Stimulated activated CD4-positive, alpha-beta T cell treated with anti-CD3 and anti-CD28 coated beads, Interleukin-2, amount 100 ng/mL, for 24 hours (primary cell): ENCODE measurements at places on chromosomes 3 and 15.

GRCh38 chr15:82918607-82919230, 33.8 kb downstream of the HOMER2 start:
- no peak for DNase-seq

DNA sequence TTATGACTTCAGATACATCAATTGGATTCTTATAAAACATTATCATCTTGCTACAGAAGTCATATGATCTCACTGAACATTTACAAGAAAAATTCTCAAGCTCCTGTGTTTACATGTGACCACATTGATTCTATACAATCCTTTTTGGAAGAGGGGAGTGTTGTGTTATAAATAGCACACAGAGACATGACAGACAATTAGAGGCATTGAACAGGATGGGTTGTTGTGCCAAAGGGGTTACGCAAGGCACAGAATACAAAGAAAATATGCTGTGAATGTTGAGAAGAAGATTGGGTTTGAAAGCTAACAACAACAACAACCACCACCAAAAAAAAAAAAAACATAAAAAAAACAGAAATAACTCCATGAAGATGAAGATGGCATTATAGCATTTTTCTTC, 32.5 kb upstream of the TBL1XR1 start:
- DNase-seq, result no peak

GRCh38 chr15:89495638-89496145, 691 bp downstream of the RHCG start:
- DNase-seq, result no peak

- no peak for DNase-seq
Observed at GRCh38 chr3:188779281-188779980, 392.3 kb upstream of the TPRG1 start.

DNA sequence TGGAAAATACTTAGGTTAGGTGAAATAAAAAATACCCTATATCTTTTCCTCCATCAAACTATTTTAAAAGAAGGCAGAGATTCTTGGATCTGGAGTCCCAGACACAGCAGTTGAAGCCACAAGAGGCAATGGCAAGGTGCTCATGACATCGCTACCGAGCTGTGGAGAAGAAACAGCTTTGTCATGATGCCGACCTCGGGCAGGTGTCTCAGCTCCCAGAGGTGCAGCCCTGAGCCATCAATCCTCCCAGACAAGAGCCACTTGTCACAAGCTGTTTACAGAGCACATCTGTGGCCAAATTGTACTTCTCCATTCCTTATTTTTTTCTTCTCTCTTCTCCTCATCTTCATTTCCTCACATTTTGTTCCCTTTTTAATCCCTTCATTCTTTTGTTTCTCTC, 50.8 kb downstream of the GPR176 start:
- DNase-seq, result no peak

GRCh38 chr3:148790370-148790769, 37.2 kb upstream of the CPB1 start:
- DNase-seq, result no peak

DNA sequence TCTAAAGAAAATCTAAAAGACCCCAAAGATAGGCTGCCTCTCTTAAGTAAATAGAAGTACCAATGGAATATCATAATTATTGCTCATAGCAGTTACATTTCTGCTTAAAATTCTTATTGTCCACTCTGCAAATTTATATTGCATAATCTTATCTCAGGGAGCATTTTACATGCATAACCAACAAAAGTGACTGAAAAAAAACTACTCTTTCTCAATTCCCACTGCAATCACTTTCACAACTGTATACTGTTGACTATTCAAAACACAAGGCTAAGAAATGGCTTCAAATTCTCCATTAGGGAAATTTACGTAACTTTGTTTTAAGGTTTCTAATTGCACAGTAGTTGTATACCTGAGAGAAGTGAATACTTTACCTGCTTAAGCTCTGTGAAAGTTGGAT, 56.3 kb downstream of the HMG20A start:
- no peak for DNase-seq

DNA sequence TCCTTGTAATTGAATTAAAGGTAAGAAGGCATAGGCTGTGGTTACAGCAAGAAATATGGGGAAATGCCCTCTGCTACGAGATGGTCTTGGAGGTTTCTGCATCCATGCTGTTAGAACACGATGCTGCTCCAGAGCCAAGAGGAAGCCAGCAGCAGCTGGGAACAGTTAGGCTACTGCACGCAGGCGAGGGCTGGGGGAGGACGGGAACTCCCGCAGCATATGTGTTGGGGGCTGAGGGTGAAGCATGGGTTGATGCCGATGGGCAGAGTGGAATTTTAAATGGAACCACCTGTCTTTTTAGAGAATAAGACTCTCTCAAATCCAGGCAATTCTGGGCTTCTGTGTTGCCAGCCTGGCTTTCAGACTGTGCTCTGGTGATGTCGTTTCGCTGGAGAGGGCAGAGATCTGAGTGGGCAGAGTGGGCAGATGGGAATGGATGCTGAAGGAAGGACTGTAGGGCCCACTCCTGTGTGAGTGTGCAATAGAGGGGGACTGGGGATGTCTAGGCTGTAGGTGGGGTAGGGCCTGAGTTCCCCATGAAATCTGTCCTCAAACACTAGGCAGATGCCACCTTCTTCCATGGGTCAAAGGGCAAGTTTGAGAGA, 417.0 kb upstream of the TPM1 start:
- no peak for DNase-seq

DNA sequence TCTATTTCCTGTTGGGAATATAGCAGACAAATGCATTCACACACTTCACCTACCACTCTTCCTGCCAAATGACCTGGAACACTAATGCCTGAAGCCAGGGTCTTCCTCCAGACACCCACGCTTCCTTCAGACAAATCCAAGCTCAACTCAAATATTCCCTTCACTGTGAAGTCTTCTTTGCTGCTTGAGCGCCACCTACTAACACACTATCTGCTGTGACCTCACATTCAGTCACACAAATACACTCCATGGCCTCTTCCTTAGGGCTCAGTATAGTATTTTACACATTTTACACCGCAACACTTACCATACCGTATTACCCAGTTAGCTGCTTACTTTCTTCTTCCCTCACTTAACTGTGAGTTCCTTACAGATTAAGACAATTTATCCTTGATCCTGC, 149.4 kb downstream of the SHOX2 start:
- no peak for DNase-seq

DNA sequence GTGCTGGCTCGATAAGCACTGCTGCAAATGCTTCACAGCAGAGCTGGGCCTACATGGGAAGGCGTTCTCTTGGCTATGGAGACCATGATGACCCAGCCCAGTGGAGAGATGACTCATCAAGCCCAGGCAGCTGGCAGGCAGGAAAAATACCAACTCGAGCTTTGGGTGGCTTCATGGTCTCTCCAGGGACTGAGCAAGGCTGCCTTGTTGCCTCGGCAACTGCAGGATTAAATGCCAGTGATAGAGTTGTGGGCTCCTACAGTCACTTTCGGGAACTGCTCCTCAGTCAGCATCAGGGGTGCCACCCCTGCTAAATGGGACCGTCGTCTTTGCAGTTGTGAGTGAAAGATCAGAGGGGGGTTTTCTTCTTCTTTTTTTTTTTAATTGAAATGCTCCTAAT, 54.6 kb upstream of the MYZAP start:
- DNase-seq, result no peak

DNA sequence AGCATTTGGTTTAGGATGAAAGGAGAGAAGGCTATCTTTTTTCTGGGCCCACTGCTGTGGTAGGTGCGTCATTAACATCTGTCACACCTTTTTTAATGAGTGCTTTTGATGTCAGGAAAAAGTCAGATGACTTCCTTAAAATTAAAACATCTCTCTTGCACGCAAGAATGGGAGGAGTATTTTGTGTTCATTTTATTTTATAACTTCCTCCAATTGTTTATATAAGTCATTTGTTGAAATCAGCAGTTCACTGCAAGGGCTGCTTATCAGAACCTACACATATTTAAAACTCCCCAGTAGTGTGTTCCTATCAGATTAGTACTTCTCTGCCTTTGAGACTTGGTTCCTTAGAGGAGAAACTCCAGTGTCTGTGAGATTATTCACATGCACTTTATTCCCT, 143.8 kb downstream of the NEO1 start:
- no peak for DNase-seq

DNA sequence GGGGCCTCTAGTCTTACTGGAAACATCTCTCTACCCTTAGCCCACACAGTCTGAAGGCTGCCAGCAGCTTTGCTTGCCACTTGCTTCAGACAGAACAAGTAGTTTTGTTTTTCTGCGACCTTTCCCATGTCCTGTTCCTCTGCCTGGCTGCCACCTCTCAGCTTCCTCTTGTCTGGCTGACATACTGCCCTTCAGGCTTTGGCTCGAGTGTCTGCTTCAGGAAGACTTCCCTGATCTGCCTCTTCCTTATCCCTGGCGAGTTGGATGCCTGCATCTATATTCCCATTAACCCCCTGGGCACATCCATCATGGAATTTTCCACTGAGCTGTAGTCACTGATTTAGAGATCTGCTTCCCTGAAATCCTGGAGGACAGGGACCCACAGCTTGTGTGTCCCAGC, 25.1 kb upstream of the CPNE9 start:
- no peak for DNase-seq

DNA sequence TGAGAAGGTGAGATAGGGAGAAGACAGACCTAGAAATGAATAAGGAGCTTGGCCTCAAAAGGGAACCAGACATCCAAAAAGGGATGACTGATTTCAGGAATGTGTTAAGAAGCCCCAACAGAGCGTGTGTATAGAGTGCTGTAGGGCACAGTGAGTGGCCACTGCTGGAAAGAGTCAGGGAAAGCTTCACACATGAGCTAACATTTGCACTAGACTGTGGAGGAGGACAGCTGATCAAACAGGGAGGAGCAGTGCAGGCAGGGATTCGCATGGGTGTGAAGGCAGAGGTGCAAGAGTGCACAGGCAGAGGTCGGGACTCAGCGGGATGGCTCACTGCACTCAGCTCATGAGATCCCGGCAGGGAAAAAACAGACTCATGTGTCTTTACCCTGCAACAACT, 61.8 kb downstream of the NPTN start:
- DNase-seq, result no peak

DNA sequence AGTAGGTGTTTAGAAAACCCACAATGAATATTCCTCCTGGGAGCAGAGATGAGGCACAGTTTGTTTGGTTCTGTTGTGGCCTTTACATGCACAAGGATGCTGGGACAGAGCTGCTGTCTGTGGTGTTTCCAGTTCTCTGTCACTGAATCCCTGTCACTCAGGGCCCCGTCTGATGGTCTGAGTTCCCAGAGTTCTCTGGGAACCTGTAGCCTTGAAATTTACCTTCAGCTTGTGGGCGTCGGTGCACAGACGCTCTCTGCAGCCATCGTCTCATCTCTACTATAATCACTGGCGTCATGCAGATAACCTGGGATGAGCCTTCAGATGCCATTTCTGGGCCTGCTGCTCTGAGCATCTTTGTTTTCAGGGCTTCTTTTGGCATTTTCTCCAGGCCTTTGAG, 81.9 kb downstream of the LRRK1 start:
- DNase-seq, result peak; percentile 4

- DNase-seq, result no peak
Observed at GRCh38 chr3:24725514-24726255, 231.0 kb upstream of the THRB start.

GRCh38 chr15:28114721-28115622, 15.9 kb upstream of the OCA2 start:
- no peak for DNase-seq

DNA sequence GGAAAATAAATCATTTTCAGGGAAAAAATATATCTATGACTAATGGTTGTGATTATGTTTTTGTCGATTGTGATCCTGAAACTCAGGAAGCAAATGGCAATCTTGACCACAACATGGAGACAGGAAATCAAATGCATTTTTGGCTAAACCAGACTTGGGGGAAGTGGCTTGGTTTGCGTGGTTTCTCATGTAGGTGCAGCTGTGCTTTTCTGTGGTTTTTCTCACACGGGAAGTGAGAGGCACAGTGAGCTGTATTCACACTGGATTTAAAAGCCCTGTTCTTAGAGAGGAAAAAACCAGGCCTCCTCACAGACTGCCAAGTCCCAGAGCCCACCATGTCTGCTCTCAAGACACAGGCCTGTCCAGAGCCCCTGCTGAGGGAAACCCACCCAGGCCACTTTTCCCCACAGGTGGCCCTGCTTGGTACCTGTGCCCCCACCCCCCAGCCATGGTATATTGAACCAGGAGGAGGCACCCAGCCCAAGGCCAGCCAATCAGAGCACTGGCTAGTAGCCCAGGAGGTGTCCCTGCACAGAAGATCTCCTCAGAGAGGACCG, 46.1 kb downstream of the BTD start:
- DNase-seq, result peak; percentile 47

- DNase-seq, result no peak
Observed at GRCh38 chr3:112623213-112623612, 17.7 kb downstream of the CCDC80 start.

DNA sequence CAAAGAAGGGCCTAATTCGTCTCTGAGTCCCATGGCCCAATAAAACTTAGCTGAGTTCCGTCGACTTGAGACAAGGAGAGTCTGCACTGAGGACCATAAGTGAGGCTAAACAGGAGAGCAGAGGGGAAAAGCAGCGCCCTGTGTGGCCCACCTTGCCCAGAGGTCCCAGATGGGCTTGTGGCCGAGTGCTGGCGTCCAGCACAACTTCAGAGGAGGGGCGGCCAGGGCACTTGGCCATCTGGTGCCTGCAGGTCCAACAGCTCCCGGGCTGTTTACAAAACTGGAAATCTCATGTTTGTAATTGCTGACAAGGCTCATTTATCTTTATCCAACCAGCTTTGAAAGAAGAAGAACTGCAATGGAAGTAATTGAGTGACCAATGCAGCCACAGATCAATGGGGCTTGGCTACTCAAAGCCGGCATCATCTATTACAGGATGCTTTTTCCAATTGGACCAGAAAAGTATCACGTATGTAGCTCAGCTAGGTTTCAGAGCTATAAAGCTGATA, 306.3 kb downstream of the OCA2 start:
- no peak for DNase-seq

GRCh38 chr3:53577506-53577905, 83.1 kb downstream of the CACNA1D start:
- DNase-seq, result no peak

GRCh38 chr3:156693166-156693565, 18.8 kb downstream of the TIPARP start:
- no peak for DNase-seq

GRCh38 chr3:127260826-127261555, 26.9 kb downstream of the PRR20G start:
- DNase-seq, result no peak

- no peak for DNase-seq
Observed at GRCh38 chr3:28345690-28346089, 2.8 kb upstream of the ZCWPW2 start.

GRCh38 chr3:36803091-36803791, 38.9 kb upstream of the DCLK3 start:
- DNase-seq, result no peak

DNA sequence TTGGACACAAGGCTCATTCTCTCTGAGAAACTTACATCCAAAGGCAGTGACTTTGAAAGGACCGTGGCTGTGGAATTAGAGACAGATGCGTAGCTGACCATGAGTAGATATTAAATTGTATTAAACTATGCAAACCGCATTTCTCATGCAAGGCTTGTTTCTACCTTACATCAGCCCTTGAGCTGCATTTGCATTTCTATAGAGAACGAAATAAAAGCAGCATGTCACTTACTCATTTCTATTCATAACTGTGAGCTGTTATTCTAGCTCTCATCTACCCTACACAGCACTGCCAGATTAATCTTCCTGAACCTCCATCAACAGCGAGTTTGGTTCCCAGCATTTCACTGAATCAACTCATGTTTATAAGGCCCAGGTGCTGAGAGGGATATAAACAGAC, 72.3 kb downstream of the THSD4 start:
- DNase-seq, result no peak

- DNase-seq, result peak; percentile 47
Observed at GRCh38 chr3:153768561-153769469, 352.4 kb upstream of the ARHGEF26 start.

- DNase-seq, result peak; percentile 32
Observed at GRCh38 chr3:183253528-183254486, 754 bp downstream of the B3GNT5 start.
